ENCODE measurements at places on chromosomes 12 and 14. TPM values are rescaled to one million over a fixed set of nuclear protein-coding genes. Genes with fewer than 3 reads are reported as not detected.
A peak's percentile ranks its signal among the peaks of the same experiment; 100 is the strongest.

- no peaks in the 10 kb centered on the region for H3K27me3 ChIP-seq
- no peak overlapping the region for H3K4me3 ChIP-seq
- H3K27ac ChIP-seq = no peak overlapping the region
- no peaks in the 10 kb centered on the region for H3K4me1 ChIP-seq
These were observed 7.6 kb upstream of the ZNF410 start for GRCh38 chr14:73879027-73879426.

DNA sequence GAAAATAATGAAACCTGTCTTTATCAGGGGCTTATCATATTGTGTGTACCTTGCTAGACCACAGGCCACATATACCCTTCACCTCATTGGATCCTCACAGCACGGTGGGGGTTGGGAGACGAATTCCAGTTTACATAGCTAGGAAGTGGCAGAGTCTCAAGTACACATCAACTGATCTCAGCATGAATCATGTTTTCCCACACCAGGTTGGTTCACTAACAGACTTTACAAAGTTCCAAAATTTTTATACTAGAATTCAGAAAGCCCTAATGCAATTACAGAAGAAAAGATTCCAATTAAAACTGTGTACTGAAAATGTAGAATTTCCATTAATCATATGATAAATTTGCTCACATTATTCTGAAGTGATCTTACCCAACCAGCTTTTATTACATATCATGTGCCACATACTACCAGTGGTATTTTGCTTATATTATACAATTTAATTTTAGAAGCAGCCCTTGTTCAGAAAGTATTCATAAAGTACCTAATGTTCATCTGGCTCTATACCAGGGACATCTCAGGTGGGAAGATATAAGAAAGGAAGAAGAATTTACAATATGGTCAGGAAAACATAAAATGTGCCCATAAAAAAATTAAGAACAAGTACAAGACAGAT is 196.2 kb downstream of the ITPR2 start:
- no peaks in the 10 kb centered on the region for H3K27me3 ChIP-seq
- H3K27ac ChIP-seq = no peak overlapping the region
- H3K36me3 ChIP-seq = peaks cover 1% of the 10 kb centered on the region
- no peak overlapping the region for H3K4me3 ChIP-seq
- no peaks in the 10 kb centered on the region for H3K4me1 ChIP-seq

Gene PLBD1
- 7.8 TPM for polyA plus RNA-seq

DNA sequence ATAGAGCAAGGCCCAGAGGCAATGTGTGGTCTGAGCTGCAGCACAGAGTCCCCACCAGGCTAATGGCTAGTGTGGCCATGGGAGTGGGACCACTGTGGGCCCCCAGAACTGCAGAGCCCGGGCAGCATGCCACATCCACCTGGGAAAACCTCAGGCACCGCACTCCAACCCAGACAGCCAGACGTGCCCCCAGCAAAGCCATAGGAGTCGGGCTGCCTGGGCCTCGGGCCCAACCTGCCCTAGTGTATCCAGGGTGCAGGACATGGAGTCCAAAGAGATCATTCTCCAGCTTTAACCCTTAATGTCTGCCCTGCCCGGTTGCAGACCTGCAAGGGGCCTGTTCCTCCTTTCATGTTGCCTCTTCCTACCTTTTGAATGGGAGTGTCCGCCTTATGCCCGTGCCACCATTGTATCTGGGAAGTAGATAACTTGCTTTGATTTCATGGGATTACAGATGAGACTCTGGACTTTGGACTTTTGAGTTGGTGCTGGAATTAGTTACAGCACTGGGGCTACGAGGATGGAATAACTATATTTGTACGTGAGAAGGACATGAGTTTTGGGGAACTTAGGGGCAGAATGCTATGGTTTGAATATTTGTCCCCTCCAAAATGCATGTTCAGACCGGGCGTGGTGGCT is 29.1 kb upstream of the DEGS2 start:
- peaks cover 4% of the 10 kb centered on the region for H3K4me1 ChIP-seq
- H3K36me3 ChIP-seq = no peaks in the 10 kb centered on the region
- H3K27ac ChIP-seq = no peak overlapping the region
- peak; percentile 93 for DNase-seq
- no peak overlapping the region for H3K4me3 ChIP-seq

DNA sequence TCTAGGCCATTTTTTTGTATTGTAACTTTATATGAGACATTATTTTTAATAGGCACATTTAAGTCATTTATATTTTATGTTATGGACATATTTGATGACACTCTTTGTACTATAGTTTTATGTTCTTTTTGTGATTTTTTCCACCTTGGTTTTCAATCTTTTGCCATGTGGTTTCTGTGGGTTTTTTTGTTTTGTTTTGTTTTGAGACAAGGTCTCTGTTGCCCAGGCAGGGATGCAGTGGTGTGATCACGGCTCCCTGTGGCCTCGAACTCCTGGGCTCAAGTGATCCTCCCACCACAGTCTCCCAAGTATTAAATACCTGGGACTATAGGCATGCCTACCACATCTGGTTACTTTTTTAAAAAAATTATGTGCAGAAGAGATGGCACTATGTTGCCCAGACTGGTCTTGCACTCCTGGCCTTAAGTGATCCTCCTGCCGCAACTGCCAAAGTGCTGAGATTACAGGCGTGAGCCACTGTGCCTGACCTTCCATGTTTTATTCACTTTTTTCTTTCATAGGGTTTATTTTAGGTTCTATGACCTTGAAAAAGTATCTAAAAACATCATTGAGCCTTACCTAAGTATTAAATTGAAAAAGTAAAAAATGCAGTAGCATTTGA is 16.3 kb downstream of the MSRB3 start:
- no peaks in the 10 kb centered on the region for H3K27me3 ChIP-seq
- H3K27ac ChIP-seq = no peak overlapping the region
- DNase-seq = no peak
- no peaks in the 10 kb centered on the region for H3K36me3 ChIP-seq
- H3K4me3 ChIP-seq = no peak overlapping the region

- no peaks in the 10 kb centered on the region for H3K27me3 ChIP-seq
- no peak overlapping the region for H3K27ac ChIP-seq
- H3K4me1 ChIP-seq = no peaks in the 10 kb centered on the region
- peak; percentile 84 for DNase-seq
These were observed 108.5 kb downstream of the SLC38A1 start for GRCh38 chr12:46160101-46160980.

- H3K27ac ChIP-seq = no peak overlapping the region
- H3K4me1 ChIP-seq = no peaks in the 10 kb centered on the region
- no peaks in the 10 kb centered on the region for H3K27me3 ChIP-seq
- no peaks in the 10 kb centered on the region for H3K36me3 ChIP-seq
- no peak overlapping the region for H3K4me3 ChIP-seq
- DNase-seq = no peak
These were observed 57.3 kb downstream of the MGAT4C start for GRCh38 chr12:86198696-86199444.

DNA sequence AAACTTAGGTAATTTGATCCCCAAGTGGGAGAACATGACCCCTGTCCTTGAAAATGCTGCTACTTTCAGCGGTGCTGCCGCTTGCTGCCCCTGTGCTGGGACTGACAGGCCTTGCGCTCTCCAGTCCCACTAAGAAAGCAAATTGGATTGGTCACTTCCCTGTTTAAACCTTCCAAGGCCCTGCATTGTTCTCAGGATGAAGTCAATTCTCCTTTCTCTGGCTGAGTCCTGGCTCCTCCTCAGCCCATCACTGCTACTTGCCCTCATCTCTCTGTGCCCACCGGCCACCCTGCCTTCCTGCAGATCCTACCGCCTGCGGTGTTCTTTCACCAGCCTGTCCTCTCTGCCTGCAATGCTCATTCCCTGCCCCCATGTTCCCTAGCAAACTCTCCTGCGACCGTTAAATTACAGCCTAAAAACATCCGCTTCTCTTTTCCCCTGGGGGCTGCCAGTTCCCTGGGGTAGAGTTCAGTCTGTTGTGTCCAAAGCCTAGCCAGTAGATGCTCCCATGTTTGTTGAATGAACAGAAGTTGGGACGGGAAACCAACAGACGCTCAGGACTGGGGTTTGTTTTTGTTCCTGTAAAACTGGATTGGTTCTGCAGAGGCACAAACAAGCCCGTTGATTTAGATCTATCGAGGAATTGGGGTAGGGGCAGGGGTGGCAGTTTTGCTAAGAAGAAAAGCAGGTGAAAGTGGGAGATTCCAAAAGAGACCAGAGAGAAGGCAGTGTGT is 127.3 kb upstream of the HIF1A start:
- H3K27ac ChIP-seq = peak overlapping the region; percentile 19
- H3K4me3 ChIP-seq = peak overlapping the region; percentile 18
- no peaks in the 10 kb centered on the region for H3K36me3 ChIP-seq

- peaks cover 12% of the 10 kb centered on the region for H3K27me3 ChIP-seq
- H3K4me3 ChIP-seq = no peak overlapping the region
- peaks cover 2% of the 10 kb centered on the region for H3K4me1 ChIP-seq
- H3K36me3 ChIP-seq = no peaks in the 10 kb centered on the region
These were observed 73.9 kb downstream of the NEDD1 start for GRCh38 chr12:96980991-96981414.

DNA sequence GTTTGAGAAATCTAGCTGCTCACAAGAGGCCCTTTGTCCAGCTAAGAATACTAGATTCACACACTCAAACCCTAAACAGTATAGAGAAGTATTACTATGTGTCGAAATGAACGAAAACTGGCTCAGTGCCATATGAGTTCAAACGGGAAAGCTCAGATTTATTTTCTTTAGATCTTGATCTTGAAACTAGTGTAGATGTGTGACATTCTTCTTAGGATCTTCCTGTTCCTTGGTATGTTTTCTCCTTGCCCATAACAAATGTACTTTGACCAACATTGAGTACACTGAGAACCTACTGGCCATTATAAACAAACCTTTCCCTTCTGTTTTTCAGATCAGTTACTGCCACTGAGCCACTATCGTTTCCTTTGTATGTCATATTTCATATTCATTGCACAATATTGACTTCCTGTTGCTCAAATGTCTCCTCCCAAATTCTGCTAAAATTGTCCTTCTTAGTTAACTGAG is 21.3 kb downstream of the MYBPC1 start:
- no peak overlapping the region for H3K4me3 ChIP-seq
- no peaks in the 10 kb centered on the region for H3K27me3 ChIP-seq
- DNase-seq = peak; percentile 85
- peaks cover 4% of the 10 kb centered on the region for H3K4me1 ChIP-seq
